ENCODE measurements at places on chromosomes 2 and 18.

DNA sequence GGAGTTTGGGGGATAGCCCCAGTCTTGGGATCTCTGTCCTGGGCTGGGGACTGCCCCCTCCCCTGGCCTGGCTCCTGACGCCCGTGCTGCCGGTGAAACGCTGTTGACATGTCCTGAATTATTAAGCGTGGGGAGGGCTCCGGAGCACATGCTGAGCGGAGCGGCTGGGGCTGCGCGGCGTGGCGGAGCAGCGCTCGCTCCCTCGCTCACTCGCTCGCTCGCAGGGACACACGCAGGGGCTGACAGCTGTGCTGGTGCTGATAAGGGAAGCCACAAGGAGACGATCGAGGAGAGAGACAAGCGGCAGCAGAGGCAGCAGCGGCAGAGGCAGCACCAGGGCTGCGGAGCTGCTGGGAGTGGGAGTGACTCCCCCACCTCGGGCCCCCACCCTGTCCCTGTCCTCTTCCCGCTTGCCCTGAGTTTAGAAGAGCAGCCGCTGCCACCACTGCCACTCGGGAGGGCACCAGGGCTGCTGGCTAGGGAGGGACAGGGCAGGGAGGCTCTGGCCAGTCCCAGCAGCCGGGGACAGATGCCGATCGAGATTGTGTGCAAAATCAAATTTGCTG, at the start of gene ASIC4:
Gene ASIC4 (plus strand): TSS at position 287 of the 566 bp plus-strand sequence. CDS start 243 bp downstream, at position 530.
- no peak for DNase-seq

DNA sequence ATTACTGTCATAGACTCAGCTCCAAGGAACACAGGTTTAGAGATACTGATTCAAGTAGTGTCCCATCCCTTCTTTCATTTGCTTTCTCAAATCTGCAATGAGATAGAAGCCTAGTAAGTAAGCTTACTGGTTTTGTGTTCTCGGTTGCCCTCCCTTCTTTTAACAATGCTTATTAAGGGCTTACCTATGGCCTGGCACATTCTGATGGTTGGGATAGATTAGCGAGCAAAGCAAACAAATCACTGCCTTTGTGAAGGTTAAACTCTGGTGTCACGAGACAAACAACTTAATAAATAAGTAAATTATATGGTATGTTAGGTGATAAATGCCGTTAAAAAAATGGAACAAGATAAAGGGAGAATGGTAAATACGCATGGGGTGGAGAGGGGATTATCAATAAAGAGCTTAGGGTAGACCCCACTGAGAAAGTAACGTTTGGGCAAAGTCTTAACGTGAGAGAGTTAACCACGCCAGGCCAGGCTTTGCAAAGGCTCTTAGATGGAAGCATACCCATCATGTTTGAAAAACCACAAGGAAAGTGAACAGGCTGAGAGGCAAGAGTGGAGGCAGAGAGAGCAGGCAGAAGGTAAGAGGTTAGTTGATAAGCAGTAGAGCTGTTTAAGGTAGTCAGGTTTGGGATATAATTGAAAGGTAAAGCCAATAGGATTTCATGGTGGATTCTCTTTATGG, 31.0 kb downstream of the EIF2AK3 start:
- DNase-seq = no peak

DNA sequence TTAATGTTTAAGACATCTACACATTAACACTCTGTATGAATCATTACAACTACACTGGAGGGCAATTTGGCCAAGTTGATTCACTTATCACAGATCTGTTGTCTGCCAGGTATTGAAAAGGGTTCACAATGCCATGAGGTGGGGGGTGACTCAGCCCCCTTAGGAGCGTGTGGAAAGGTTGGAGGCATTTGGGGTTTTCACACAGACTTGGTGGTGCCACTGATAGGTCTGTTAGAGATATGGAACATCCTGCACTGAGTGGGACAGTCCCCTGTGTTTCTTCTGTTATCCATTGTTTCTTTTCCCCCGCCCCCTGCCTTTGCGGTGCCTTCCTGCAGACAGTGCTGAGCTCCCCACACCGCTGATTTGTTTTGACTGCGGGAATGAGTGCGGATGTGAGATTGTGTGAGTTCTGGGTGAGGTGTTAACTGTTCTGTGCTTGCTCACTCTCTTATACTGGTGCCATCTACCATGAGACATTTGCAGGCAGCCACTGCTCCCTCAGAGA, 9.3 kb upstream of the TSN start:
- DNase-seq = peak; percentile 56

DNA sequence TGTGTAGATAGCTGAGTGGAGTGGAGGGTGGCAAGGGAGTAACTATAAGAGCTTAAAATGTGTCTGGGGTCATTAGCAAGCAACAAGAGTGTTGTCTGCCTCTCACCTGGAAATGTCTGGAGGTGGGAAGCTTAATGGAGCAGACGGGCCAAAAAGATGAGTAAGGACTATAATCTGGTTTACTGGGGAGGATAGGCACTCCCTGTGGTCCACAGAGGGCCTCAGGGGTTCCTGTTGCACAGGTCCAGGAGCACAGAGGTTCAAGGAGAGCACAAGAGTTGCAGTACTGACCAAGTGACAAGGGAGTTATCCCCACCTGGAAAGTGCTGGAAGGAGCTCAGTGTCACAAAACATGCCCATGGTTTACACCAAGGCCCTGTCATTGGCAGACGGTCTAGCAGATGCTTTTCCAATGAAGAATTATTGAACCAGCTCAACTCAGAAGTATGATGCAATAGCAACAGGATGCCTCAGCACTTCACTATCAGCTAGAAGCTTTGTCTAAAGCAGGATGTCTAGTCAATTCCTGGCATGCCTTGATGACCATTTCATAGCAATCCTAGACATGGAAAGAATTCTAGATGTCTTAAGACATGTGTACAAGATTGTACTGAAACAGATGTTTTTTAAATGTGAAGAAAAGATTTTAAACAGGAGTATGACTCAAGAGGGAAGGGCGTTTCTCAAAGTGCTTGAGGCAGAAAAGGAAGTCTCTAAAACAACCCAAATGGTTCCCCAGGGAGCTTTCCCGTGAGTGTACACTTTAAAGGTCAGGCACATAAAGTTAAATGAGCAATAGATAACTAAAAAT, 62.9 kb upstream of the SERPINE2 start:
- DNase-seq = no peak

DNA sequence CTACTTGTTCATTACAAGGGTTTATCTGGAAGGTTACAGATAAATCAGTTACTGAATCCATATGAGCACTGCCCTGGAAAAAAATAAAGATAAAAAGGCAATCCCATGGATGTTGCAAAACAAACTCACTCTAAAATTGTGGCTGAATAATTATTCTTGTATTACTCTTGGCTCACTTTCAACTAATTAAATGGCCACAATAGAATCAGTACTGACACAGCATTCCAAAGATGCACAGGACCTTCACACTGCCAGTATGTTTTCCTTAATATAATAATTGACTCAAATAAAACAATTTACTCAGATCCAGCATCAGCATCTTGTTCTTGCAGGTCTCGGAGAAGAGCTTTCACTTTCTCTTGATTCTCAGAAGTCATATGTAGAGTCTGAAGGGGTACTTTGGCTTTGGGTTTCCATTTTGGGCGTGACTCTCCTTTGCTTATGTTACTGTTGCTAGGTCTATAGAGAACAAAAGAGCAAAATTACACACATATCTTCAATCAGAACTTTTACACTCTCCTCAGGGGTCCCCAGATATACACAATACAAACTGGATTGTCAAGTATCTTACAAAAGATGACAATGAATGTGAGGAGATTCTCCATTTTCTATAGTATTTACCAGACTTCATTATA, 12.6 kb downstream of the DHX57 start:
- no peak for DNase-seq

DNA sequence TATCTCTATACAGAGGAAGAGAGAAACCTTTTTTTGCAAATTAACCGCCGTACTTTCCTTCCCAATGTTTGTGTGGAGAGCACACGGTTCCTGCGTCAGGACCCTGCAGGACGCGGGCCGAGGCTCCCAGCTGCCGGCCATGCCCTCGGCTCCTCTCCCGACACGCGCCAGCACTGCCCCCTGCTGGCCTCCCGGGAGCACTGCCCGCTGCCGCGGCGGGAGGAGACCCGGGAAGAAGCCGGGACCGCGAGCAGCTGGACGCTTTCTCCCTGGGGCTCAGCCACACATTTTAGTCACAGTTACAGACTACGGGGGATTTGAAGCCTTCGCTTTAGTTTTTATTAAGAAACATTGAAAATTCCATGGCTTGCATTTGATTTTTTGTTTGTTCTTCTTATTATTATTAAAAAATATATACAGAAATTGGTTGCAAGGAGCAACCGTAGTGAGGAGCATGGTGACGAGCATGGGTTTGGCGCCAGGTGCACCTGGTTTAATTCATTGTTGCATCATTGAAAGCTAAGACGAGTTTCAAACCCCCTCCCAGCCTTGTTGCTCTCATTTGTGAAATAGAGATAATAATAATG, 401.2 kb downstream of the GALR1 start:
- peak; percentile 72 for DNase-seq

DNA sequence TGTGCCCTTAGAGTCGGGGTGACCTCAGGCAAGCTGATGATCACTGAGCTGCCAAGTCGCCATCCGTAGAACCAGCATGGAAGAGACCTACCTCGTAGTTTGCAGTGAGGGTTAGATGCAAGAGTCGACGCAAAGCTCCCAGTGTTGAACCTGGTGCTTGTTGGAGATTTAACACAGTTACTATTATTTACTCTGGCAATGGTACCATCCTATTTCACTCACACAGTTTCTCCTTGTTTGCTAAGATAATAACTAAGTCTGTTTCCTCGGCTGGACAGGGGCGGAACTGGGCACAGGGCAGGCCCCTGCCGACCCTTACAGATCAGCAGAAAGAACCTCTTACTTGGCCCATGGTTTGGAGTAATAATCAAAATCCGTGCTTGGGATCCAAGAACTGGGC, 85.5 kb downstream of the ACAA2 start:
- no peak for DNase-seq

- DNase-seq = no peak
These were observed 435.6 kb upstream of the HS6ST1 start for GRCh38 chr2:128754246-128754724.

- DNase-seq = peak; percentile 73
These were observed 45.7 kb downstream of the QPCT start for GRCh38 chr2:37389989-37390765.

DNA sequence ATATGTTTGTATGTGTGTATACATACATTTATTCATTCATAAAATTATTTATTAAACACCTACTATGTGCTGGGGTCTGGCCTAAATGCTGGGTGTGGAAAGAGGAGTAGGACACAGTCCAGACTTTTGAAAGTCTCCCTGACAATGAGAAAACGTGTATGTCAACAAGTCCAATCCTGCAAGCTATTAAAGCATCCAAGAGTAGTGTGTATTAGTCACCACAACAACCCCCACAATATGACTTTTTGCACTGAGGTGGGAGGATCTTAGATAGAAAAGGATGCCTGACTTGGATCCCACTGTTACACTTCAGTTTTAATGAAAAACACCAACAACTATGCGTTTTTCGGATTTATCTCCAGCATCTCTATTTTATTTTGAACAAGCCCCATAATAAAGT, 446.4 kb downstream of the EPHA4 start:
- DNase-seq = no peak

- DNase-seq = no peak
These were observed 674.1 kb downstream of the NYAP2 start for GRCh38 chr2:226073496-226074160.

DNA sequence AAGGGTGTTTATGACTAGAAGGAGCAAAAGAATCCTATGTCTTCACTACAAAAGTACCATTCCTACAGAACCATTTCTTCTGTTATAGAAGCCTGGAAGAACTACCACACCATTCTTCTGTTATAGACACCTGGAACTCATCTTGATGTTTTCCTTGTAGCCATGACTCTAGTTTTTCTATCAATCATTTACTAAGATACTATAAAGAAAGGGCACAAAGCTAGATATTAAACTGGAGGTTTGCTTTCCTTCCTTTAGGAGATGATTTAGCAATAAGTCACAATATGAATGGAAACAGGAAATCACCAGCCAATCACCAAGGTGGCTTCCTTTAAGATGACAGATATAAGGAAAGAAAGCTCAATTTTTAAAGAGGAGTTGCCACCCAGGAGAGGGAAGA, 100.3 kb upstream of the NEUROD1 start:
- no peak for DNase-seq

DNA sequence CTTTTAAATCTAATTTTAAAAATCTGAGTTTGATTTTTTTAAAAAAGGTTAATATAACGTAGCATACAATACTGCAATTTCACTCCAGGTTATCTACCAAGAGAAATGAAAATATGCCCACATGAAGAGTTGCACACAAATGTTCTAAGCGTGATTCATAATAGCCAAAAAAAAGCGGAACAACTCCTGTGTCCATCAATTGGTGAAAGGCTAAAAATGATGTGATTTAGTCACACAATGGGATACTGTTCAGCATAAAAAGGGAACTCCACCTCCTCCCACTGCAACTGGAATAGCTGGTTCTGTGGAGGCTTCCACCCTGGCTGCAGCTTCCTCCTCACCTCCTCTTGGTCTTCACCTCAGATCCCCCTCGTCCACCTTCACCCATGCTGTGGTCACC, 132.8 kb downstream of the PIK3C3 start:
- no peak for DNase-seq

- DNase-seq = no peak
These were observed 3.5 kb upstream of the EN1 start for GRCh38 chr2:118850901-118851415.

DNA sequence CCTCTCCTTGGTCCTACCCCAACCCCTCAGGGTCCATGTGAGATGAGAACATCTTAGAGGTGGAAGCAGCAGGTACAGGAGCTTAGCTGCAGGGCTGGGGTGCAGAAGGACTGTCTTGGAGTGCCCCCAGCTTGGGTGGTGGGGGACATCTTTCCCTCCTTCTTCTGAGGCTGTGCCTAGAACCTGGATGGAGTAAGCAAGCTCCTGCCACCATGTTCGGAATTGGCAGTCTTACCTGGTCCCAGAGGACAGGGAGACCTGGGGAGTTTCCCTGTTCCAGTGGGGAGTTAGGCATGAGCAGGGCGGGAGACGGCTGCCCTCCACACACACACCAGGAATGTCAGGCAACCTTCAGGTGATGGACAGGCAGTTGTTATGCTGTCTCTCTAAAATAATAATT, 131.0 kb upstream of the COPS8 start:
- no peak for DNase-seq

GRCh38 chr2:188940171-188940570, 34.0 kb upstream of the COL3A1 start:
- no peak for DNase-seq

DNA sequence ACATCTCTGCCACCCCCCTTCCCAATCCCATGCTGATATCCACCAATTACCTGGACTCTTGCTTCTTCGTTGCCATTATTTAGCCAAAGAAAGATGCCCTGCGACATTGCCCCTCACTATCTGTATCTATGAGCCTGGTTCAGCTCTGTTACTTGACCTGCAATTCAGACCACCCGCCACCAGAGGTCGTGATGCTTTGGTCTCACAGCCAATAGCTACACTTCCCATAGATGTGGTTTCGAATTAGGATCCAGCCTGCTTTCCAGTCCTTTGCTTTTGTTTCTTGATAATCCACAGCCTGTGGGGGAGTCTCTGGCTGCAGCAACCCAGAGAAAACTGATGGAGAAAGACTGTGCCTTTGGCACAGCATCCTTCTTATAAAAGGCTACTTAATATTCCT, 239.4 kb downstream of the KLHL29 start:
- peak; percentile 62 for DNase-seq

- DNase-seq = no peak
These were observed 11.6 kb downstream of the FHL2 start for GRCh38 chr2:105387225-105387624.

Measured in stimulated activated CD4-positive, alpha-beta T cell treated with anti-CD3 and anti-CD28 coated beads, Interleukin-15, amount 100 ng/mL, for 24 hours (primary cell).